Central memory CD8-positive, alpha-beta T cell (primary cell): ENCODE measurements at places on chromosomes 13 and 19.

DNA sequence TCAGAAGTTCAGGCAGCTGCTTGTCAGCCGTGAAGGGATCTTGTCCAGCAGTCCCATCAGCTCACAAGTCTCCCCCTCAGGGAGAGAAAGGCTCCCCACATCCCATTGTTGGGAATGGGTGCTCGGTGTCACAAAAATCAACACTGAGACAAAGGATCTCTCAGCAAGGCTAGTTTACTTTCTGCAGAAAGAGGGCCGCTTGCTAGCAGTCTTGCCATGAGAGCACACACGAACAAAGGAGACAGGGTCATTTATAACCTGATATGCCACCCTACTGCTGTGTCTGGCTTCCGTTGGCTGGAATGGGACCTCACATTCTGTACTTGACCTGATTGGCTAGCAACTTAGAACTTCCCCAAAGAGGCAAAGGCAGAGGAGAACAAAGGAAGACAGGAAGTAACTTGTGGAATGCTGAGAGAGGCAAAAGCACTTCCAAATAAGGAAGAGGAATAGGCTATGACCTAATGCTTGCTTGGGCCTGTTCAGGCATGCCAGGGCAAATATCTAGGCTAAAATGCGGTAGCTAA, 8.7 kb upstream of the IGFL3 start:
- H3K4me1 ChIP-seq, result no peaks in the 10 kb centered on the region
- H3K27me3 ChIP-seq, result peaks cover 93% of the 10 kb centered on the region
- H3K36me3 ChIP-seq, result no peaks in the 10 kb centered on the region
- no peak overlapping the region for H3K4me3 ChIP-seq

DNA sequence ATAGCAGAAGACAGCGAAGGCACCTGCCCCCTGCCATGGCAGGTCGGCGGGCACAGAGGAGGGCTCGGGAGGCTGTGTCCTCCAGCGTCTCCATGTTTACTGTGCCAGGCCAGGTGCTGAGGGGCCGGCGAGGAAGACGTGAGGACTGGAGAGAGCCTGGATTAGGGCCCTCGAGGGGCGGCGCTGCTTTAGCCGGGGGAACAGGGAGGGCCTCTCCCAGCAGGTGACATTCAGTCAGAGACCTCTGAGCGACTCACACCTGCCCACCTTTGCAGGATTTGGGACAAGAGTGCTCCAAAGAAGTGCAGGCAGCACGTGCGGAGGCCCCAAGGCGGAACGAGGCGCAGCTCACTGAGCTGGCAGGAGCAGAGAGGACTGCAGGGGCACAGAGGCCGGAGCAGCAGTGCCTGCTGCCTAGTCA, 17.6 kb downstream of the KDM4B start:
- no peak for DNase-seq
- peaks cover 68% of the 10 kb centered on the region for H3K4me1 ChIP-seq
- H3K27me3 ChIP-seq, result no peaks in the 10 kb centered on the region

GRCh38 chr13:42752731-42753130, 28.7 kb upstream of the FAM216B start:
- H3K4me1 ChIP-seq, result no peaks in the 10 kb centered on the region
- H3K27ac ChIP-seq, result no peak overlapping the region
- H3K27me3 ChIP-seq, result peaks cover 16% of the 10 kb centered on the region
- no peak for DNase-seq

DNA sequence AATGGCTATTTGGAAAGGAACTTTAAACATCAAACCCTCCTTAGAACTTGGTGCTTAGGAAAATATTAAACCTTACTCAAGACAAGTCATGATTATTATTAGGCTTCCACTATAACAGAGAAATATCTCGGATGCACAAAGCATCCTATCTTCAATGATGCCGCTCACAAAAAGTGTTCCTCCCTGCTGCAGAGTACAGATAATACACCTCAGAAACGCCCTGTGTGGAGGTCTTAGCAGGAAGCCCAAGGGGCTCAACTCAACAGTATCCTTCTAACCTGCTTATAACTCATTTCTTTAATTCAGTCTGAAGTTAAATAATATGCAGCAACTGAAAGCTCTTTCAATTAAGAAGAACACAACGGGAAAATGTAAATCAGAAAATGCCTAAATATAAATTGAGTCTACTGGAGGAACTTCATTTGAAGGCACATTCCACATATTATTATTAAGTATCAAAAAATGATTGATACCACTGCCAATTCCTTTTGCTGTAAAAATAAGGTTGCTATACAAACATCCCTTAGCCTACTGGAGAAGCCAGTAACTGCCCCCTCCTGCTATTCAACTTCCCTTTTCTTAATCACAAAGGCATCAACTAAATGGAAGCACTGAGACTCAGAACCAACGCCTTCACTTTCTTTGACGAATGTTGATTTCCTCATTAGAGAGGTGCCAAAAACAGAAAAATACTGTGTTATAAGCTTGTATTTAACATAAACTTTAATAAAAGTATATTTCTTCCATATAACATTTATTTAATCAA, 12.0 kb downstream of the ELF1 start:
- H3K27me3 ChIP-seq, result no peaks in the 10 kb centered on the region
- DNase-seq, result no peak
- H3K4me3 ChIP-seq, result peak overlapping the region; percentile 59
- H3K27ac ChIP-seq, result peak overlapping the region; percentile 67
- peaks cover 60% of the 10 kb centered on the region for H3K4me1 ChIP-seq

DNA sequence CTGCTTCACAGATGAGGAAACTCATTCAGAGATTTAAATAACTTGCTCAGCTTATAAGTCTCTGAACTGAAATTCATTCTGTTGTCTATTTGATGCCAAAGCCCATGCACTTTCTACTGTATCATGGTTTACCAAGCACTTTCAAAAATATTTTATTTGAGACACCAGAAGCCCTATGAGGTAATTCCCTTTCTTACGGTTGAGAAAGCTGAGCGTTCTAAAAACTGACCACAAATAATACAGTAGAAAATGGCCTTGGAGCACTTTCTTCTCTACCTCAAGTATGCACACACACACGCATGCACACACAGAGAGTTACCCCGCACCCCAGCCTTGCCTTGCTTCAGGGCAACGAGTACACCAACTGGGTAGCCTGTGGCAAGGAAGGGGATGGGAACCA, 228.5 kb downstream of the RFC3 start:
- no peaks in the 10 kb centered on the region for H3K27me3 ChIP-seq
- H3K36me3 ChIP-seq, result no peaks in the 10 kb centered on the region

- peak overlapping the region; percentile 41 for H3K4me3 ChIP-seq
- no peaks in the 10 kb centered on the region for H3K36me3 ChIP-seq
- no peak for DNase-seq
- peaks cover 28% of the 10 kb centered on the region for H3K4me1 ChIP-seq
- no peak overlapping the region for H3K27ac ChIP-seq
- peaks cover 33% of the 10 kb centered on the region for H3K27me3 ChIP-seq
These were observed 15.3 kb downstream of the TTYH1 start for GRCh38 chr19:54430306-54431254.

- DNase-seq, result no peak
- H3K27me3 ChIP-seq, result no peaks in the 10 kb centered on the region
- H3K27ac ChIP-seq, result no peak overlapping the region
- H3K36me3 ChIP-seq, result peaks cover 1% of the 10 kb centered on the region
- H3K4me1 ChIP-seq, result no peaks in the 10 kb centered on the region
These were observed 65.5 kb downstream of the DPY19L3 start for GRCh38 chr19:32471095-32471494.

DNA sequence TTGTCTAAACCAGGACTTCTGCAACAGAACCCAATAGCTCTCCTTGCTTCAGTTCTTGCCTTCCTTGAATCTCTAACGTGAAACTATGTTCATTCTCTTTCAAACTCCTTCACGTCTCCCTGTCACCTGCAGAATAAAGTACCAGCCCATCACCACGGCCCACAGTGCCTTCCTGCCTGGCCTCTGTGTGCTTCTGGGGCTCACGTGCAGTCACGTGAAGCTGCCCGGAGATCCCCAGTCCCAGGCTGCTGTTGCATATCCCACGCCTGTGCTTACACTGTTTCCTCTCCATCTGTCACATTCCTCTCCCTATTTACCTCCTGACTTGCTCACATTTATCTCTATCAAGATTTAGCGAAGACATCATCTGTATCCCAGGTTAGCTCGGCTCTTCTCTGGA, 102.8 kb downstream of the STARD13 start:
- DNase-seq, result no peak
- H3K27me3 ChIP-seq, result peaks cover 31% of the 10 kb centered on the region
- no peak overlapping the region for H3K4me3 ChIP-seq

- no peak overlapping the region for H3K4me3 ChIP-seq
- DNase-seq, result no peak
- peaks cover 3% of the 10 kb centered on the region for H3K4me1 ChIP-seq
- H3K36me3 ChIP-seq, result peaks cover 2% of the 10 kb centered on the region
These were observed 17.5 kb downstream of the TMEM143 start for GRCh38 chr19:48346191-48346590.

GRCh38 chr13:25137788-25138115, 34.3 kb downstream of the AMER2 start:
- H3K36me3 ChIP-seq, result no peaks in the 10 kb centered on the region
- no peaks in the 10 kb centered on the region for H3K4me1 ChIP-seq
- no peak for DNase-seq
- peaks cover 55% of the 10 kb centered on the region for H3K27me3 ChIP-seq

DNA sequence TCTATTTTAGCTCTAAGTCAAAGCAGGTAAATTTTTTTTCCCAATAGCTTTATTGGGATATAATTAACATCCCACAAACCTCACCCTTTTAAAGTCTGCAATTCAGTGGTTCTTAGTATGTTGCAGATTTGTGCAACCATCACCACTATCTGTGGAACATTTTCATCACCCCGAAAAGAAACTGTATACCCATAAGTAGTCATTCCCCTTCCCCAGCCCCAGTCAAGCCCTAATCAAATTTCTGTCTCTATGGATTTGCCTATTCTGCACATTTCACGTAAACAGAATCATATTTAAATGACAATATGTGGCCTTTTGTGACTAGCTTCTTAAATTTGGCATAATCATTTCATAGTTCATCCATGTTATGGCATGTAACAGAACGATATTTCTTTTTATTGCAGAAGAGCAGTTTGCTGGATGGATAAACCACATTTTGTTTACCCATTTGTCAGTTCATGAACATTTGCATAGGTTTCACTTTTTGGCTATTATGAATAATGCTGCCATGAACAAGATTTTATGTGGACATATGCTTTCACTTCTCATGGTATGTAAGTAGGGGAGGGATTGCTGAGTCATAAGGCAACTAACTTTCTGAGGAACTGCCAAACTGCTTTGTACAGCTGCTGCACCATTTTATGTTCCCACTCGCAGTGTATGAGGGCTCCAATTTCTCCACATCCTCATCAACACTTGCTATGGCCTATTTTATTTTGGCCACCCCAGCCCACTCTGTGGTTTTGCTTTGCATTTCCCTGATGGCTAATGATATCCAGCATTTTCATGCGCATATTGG, 10.9 kb downstream of the SLC46A3 start:
- peaks cover 4% of the 10 kb centered on the region for H3K4me1 ChIP-seq
- no peak overlapping the region for H3K4me3 ChIP-seq

DNA sequence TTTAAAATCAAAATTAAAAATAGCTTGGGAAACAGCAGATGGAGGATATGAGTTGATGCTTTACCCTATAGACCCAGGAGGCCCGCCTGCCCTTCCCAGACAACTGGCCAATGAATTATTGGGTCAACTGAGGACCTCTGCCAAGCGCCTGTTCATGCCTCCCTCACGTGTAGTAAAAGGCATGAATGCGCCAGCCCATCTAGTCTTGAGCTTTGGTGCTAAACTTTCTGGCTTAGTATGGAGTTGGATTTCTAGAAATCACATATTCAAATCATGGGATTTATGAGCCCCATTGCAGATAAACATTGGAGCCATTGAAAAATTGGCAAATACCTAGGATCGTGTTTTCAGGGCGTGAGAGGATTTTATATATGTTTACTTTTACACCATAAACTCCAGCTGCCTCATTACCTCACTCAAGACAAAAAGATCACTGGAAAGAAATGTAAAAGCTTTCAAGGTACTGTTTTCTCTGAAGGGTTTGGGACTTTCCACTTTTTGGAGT, 47.1 kb downstream of the COL4A2 start:
- DNase-seq, result no peak
- H3K36me3 ChIP-seq, result peaks cover 2% of the 10 kb centered on the region
- no peak overlapping the region for H3K27ac ChIP-seq
- H3K4me3 ChIP-seq, result no peak overlapping the region
- no peaks in the 10 kb centered on the region for H3K4me1 ChIP-seq

DNA sequence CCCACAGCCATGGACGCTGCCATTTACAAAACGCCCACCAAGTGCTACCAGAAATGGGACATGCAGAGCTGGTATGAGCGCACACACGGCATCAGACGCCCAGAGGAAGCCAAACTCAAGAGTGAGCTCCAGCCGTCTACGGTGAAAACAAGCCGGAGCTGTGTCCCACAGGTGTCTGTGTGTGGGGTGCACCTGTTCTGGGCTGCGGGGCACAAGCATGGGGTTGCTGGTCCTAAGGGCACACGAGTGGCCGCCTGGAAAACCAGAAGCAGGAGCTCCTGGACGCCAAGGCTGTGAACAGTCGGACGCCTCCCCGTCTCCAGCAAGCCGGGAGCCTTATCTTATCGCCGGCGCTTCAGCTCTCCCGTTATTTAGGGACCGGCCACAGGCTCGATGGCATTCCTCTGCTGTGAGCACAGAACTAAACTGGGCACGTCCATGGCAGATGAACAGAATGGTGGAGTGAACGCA, 1.3 kb downstream of the ADPRHL1 start:
- H3K4me3 ChIP-seq, result no peak overlapping the region
- no peak overlapping the region for H3K27ac ChIP-seq
- H3K4me1 ChIP-seq, result no peaks in the 10 kb centered on the region
- no peak for DNase-seq
- peaks cover 2% of the 10 kb centered on the region for H3K36me3 ChIP-seq
